ENCODE measurements at places on chromosomes 12 and 14.

DNA sequence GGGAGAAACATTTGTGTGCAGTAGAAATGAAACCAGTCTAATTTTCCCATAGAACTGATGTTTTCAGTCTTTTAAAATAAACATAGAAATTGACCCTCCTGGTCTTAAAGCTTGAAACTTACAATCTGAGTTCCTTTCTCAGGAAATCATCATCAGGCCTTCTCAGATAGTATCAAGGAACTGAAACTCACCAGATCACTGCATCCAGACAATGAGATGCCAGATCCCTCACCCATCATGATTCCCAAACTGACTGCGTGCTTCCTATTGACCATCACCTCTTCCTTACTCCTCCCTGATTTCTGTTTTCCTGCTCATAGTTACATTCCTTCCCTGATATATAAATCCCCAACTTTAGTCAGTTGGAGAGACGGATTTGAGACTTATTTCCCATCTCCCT is 195.0 kb upstream of the AMIGO2 start:
- no peak for DNase-seq

GRCh38 chr12:67943141-67943892 is 45.9 kb upstream of the IFNG-AS1 start:
- DNase-seq, result peak; percentile 88

GRCh38 chr14:68864361-68864750 is 71.5 kb upstream of the ZFP36L1 start:
- peak; percentile 14 for DNase-seq

DNA sequence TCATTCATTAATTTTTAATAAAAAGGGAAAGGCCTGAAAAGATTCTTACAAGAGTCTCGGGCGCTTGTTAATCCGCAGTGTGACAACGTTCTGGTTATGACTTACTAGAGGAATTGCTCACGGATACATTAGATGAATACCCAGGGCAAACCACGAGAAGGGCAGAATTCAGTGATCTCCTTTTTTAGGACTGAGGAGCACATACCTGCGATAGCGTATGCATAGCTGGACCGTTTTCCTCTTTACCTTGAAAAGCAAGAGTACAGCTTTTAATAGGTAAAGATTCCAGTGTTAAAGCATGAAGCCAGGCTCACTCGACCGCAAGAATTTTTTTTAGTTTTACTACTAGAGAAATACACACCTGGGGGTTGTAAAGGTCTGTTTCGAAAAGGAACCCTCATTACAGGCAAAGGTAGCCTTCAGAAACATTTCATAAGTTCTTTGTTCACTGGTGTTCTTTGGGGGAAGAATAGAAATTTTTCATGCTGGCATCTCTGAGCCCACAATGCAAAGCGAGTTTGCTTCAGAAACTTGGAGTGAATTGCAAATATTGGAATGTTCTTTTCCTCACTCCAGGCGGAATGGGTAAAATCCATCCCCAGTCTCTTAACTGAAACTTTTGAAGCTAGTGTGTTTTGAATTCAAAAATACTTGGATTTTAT is 953 bp downstream of the MAPK1IP1L start:
- DNase-seq, result no peak

- DNase-seq, result peak; percentile 70
These were observed at the start of gene PACS2 for GRCh38 chr14:105314287-105315200. Gene PACS2, plus strand, starts transcription at chr14:105314748. Its CDS starts 171 bp downstream, at chr14:105314919.

DNA sequence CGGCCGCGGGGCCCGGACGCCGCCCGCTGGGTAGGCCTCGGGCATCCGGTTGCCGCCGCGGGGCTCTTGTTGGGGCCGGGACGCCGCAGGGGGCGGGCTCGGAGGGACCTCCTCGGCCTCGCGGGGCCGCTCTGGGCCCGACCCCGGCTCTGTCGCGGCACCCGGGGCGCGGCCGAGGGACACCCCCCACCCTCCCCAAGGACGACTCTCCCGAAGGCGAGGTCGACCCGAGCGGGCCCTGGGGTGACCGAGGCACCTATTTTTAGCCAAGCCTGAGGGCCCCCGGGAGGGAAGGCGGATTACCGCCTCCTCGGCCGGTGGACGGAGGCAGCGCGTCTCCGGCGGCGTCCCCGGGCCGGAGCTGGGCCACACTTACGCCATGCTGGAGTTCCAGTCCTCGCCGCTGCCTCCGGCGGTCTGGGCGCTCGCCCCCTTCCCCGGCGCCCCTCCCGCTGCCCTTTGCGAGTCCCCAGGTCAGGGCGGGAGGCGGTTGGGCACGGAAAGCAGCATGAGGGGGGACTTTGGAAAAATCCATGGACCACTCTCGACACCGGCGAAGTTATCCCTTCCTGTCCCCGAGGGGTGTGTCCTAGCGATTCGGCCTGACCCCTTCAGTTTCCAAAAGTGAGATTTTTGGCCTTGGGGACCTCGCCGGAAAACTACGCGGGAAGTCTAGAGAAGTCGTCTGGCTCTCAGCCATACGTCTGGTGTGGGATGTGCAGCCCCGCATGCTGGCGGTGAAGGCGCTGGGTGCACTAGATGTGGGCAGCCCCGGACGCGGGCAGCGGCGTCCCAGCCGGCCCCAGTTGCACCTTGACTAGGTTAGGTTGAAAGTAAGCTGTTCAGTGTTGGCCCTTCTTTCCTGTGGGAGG is 699 bp downstream of the KTN1 start:
- DNase-seq, result peak; percentile 57

DNA sequence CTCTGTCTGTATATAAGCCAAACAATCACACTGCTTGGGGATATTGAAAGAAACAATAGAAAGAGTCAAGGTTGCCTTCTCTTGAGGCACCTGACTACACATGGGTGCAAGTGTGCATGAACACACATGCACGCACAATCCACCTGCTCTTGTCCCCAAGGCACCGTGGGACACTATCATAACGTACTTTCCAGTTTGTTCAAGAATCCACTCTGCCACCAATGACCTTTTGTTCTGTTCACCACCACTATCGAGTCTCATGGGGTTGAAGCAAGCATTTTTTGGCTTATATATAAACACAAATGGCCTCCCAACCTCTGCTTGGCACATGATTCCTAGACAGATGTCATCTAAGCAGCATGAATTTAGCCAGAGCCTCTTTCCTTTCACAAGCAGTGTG is 365.4 kb downstream of the EMP1 start:
- DNase-seq, result no peak

DNA sequence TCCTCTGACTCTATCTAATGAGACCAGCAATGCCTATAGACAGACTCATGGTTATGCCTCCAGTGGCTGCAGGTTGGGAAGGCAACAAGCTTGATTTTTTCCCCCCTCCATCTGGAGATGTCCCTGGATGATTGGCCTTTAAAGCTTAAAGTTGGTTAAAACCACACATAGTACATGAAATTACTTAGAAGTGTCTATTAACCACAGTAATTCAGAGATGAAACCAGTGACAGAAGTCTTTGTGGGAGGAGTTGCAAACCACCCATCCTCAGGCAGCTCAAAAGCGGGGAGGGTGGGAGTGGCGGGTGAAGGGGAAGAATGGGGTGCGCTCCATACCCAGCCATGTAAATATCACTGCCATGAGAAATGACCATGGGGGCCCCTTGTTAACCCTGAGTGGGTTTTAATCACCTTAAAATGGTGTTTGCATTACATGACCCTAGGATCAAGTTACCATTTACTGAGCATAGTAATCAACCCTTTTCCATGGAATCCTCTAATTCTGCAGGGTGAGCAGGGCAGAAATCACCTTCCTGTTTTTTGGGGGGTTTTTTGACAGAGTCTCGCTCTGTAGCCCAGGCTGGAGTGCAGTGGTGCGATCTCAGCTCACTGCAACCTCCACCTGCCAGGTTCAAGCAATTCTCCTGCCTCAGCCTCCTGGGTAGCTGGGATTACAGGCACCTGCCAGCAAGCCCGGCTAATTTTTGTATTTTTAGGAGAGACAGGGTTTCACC is 133.5 kb downstream of the FOXN3 start:
- no peak for DNase-seq

GRCh38 chr12:83461336-83461935 is 774.7 kb downstream of the TMTC2 start:
- DNase-seq, result no peak

DNA sequence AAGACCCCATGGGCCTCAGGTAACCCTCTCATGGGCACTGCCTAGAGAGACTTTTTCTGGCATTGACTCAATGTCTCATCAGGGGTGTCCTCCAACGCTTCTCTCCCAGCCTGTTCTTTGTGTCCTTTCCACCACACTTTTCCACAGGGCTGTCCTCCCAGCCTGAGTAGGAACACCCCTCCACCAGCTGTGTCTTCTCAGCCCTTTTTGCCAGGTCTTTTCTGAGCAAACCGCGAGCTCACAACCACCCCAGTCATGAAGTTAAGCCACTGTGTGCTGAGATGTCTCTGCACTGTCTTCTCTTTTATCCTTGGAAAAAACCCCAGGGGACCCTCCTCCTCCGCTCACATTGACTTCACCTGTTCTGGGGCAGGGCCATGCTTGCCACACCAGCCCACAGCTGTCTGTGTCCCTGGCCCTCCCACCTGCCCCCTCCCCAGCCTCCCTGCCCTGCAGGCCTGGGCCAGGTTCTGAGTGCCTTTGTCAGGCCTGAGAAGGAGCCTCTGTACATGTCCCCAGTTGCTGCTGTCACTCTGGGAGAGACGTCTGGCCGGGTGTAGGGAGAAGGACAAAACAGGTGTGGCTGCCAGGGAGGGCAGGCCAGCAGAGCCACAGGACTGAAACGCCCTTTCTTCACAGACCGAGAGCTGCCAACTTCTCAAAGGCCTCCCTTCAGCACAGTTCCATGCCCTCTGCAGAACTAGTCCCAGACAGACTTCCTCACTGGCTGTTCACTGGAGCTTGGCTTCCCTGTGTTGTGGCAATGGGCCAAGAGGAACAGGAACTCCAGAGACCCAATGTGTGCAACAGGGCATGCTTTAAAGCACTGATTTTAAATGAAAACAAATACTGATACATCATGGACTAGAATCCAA is 50.5 kb upstream of the PNMA1 start:
- DNase-seq, result peak; percentile 30

DNA sequence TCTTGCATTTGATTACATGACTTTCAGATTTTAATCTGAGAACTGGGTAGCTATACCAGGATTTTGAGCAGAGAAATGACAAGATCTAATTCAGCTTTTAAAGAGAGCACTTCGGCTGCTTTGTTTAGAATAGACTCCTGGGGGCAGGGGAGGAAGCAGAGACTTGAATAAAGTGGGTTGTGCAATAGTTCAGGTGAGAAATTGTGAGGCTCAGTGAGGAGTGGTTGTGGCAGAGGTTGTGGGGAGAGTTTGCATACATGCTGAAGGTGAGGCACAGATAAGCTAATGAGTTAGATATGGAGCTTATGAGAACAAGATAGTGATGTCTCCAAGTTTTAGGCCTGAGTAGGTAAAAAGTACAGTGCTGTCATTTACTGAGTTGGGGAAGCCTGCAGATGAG is 281.4 kb downstream of the FLRT2 start:
- no peak for DNase-seq

- no peak for DNase-seq
These were observed 421.9 kb upstream of the PRICKLE1 start for GRCh38 chr12:43011383-43011926.

DNA sequence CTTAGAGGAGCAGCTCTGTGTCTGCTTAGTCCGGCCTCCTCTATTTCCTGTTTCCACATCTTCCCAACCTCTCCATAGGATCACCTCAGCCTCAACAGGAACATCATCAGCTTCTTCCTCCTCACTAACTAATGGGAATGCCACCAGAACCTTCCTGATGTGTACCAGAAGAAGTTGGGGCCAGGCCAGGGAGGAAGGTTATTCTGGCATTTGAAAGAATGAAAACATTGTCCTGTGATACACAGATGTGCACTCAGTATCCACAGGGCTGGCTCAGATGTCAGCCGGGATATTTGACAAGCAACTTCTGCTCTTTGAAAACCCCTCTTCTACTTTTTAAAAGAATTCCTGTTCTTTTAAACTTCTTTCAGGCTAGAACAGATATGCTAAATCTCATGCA is 63.6 kb downstream of the TMEM30B start:
- DNase-seq, result no peak

- no peak for DNase-seq
These were observed 34.8 kb downstream of the TMEM229B start for GRCh38 chr14:67453575-67454300.

DNA sequence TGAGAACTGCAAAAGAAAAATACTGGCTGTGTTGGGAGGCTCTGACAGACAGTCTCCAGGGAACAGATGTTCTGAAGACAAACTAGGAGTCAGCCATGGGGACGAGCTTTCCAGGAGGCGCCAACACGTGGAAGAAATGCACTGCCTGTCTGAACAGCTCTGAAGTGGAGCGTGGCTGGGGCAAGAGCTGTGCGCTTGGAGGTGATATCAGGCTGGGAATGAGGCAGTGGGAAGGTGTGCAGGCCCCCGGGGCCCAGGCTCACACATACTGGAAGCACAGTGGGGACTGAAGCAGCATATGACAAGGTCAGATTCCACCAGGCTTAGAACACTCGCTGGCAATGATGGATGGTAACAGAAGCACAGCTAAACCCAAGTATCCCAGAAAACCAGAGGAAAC is 17.5 kb downstream of the APPL2 start:
- DNase-seq, result no peak

DNA sequence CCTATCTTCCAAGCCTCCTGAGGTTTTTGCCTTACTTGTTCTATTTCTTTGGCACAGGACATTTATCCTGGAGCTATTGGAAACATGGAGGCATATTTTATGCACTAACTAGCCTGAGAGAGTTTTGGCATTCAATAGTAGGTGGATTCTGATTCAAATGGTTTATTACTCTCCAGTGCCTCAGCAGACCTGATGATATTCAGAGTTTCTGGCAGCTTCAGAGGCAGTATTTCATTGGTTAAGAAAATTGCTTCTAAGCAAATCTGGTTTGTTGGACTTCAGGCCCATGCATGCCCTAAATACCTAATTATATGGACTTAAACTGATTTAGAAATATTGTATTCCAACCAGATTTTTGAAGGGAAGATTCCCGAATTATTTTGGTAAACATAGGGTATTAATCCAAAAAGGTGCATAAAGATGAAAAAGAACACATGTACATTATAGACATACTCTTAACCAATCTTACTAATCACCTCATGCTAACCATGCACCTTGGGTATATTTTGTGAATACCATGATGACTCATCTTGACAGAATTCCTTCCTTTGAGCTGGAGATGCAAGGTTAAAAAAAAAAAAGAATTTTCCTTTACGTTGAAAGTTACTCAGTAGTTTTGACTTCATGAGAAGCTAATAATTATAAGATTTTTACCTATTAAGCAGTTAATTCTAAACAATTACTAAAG is 44.3 kb upstream of the KTN1 start:
- peak; percentile 66 for DNase-seq

DNA sequence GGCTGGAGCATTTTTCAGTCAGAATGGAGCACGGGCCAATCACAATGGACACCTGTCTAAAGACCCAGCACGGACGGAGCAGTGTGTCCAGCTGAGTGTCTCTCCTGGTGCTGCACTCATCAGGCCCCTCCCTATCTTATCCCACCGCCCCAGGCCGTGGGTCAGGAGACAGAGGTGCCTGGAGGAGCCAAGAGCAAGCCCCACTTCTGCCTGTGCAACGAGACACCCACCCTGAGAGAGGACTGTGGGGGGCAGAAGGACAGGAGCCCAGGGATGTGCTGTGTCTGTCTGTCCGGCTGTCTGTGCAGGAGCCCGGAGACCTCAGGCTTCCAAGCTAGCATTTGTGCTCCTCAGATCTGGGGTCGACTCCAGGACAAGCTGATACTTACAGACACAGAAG is 69.6 kb upstream of the SFSWAP start:
- no peak for DNase-seq

- DNase-seq, result no peak
These were observed 1.8 kb upstream of the RNU7-1 start for GRCh38 chr12:6941782-6942181.
